NB4 (cell line): ENCODE measurements at places on chromosomes 4 and X.
A peak's percentile ranks its signal among the peaks of the same experiment; 100 is the strongest.

GRCh38 chrX:117957128-117957527 is 159.5 kb downstream of the KLHL13 start:
- no peak for DNase-seq

DNA sequence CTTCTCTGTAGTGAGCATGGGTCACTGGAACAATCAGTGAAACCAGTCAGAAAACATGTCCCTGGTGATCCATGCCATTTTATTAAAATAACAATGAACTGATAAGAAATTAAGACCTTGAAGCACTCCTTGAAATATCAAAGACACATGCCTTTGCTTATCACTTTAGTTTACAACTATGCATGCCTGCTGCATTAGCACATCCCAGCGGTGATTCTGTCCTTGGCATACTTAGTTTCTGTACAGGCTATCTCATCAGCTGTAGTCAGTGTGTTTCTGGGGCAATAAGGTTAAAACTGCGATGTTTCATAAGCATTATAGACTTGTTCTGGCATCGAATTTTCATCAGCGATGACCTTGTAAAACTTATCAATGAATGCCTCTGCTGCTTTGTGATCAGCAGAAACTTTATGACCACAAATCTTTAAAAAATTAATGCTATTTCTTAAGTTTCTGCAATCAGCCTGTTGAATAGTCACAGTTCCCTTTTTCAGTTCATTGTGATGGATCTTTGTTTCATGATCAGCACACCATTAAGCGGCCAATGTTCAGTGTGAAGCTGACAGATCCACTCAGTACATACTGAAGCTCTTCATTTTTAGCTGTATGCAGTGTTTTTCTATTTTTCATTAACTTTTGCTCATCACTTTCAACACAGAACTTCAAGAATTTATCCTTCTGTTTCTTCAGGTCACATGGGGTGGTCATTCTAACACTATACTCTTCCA is 150.5 kb downstream of the RNF150 start:
- DNase-seq, result no peak

DNA sequence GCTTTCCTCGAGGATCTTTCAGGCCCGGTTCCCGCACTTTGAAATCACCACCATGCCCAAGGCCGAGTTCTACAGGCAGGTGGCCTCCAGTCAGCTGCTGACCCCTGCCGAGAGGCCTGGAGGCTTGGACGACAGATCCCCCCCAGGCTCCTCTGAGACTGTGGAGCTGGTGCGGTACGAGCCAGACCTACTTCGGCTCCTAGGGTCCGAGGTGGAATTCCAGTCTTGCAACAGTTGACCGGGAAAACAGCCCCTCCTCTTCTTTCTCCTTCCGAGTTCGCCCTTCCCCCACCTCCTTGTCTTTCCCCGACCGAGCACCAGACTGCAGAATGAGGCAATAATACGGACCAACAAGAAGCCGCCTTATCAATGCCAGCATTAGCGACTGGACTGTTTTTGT is 54.4 kb downstream of the ELF4 start:
- no peak for DNase-seq

DNA sequence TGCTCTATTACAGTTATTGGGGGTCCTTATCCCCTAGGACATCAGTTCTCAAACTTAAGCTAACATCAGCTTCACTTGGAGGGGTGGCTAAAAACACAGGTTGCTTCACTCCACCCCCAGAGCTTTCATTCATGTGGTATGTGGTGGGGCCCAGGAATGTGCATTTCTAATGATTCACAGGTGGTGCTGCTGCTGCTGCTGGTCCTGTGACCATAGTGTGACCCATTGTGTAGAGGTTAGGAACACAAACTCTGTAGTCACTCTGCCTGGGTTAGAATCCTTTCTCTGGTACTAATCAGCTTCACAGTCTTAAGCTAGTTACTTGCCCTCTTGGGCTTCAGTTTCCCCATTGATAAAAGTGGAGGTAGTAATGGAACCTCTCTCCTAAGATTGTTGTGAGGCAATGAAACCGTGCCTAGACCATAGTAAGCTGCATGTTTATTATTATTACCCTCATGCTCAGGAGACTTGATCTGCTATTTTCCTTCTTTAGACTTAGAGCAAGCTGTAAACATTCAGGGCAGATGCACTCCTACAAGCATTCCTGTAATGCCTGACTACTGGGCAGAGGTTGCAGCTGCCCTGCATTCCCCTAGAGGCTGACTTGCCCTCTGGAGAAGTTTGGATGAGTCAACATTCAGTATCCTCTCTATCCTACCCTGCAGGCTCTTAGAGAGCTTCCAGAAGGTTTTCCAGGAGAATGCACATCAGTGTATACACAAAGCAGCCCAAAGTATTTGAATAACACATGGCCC is 94.1 kb upstream of the ACSL4 start:
- no peak for DNase-seq

DNA sequence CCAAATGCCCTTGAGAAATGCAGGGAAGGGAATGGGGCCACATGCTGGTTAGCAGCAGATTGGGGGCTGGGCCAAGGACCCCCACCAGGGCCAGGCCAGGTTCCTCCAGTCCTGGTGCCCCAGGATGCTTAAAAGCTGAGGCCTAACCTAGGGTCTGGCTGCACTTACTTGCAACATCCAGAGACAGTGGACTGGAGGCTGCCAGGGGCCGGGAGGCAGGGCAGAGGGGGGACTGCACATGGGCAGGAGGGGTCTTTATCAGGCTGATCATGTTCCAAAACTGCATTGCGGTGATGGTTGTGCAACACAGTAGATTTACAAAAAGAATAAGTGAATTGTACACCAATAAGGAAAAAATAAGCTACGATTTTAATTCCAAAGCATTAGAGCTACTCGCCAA is 36.8 kb upstream of the C4orf50 start:
- no peak for DNase-seq

DNA sequence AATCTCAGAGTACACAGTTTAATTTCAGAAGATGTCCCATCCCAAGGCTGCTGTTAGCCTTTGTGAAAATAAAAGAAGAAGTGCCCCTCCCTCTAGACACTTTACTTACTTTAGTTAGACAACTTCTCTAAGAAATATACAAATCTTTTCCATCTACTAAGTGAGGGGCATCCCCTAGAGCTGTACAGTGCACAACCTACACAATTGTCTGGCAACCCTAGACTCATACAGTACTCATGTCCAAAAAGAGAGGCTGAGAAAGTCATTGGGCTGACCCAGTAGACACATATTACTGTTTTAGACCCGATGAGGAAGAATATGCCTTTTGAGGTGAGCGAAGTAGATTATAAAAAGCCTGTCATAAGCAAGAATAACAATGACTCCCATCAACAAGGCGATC is 297.6 kb downstream of the IDS start:
- no peak for DNase-seq

DNA sequence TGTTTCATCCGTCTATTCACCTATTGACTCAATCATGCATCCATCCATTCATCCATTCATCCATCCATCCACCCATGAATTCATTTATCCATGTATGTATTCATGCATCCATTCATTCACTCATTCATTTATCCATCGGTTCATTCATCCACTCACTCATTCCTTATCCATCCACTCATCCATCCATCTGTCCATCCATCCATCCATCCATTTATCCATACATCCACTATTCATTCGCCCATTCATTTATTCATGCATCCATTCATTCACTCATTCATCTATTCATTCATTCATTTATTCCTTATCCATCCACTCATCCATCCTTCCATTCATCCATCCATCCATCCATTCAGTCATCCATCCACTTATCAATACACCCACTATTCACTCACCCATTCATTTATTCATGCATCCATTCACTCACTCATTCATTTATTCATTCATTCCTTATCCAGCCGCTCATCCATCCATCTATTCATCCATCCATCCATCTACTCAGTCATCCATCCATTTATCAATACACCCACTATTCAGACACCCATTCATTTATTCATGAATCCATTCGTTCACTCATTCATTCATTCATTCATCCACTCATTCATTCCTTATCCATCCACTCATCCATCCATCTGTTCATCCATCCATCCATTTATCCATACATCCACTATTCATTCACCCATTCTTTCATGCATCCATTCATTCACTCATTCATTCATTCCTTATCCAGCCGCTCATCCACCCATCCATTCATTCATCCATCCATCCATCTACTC is 11.2 kb downstream of the P2RY8 start:
- DNase-seq, result no peak

DNA sequence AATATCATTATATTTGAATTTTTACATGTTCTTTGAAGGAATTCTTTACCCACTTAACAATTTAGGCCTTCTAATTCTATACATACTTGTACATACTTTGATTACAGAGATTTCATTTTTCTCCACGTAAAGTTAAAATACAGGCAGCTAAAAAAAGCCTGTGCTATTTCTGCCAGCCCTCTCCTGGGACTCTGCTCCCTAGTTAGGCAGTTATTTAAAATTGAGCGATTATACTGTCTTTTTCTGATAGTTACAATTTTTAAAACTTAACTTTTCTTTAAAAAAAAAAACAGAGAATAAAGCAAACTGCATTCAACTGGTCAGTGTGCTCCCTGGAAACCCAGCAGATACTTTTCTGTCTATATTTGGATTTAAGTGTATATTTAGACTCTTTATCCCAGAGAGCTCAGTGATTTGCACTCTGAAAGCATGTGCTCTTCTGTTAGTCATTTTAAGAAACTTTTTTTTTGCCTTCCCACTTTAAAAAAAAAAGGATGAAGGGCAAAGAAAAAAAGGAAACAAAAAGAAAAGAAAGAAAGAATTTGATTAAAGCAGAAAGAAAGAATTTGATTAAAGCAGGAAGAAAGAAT is 18.1 kb upstream of the FAM241A start:
- DNase-seq, result no peak

DNA sequence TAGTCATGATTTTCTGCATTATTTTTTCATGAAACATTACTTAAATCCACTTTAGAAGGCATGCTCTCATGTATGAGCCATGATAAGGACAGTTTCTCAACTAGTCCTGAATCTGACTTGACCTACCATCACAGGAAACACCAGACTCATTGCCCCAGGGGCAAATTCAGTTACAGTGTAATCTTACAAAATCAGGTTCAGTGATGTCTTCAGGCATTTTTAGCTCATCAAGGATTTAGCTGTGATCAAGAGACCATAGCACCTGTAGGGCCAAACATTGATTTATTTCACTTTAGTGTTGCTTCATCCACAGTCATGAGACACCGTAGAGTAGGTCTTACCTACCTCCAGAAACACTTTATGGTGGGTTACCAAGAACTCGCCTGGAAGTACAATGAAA is 3.1 kb upstream of the TASL start:
- peak; percentile 50 for DNase-seq

- peak; percentile 3 for DNase-seq
These were observed 38.7 kb downstream of the ANXA5 start for GRCh38 chr4:121658125-121658524.

GRCh38 chr4:43343298-43343697 is 450.8 kb downstream of the GRXCR1 start:
- no peak for DNase-seq

- DNase-seq, result no peak
These were observed 33.1 kb upstream of the EDNRA start for GRCh38 chr4:147447786-147448185.

DNA sequence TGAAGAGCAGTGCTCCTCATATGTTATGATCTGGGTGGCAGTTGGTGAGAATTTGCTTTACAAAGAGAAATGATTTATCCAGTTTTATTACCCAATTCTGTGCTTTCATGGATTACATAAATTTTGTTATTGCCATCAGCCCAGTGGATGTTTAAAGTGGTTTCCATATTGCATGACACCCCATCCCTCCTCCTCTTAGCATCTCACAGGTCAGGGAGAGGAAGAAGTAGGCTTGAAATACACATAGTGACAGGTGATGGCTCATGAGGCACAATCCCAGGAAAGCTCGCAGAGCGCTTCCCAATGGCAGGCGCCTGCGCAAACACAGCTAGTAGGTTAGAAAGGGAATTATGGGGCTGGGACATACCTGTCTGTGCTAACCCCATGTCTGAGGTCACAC is 47.7 kb upstream of the GATB start:
- no peak for DNase-seq

DNA sequence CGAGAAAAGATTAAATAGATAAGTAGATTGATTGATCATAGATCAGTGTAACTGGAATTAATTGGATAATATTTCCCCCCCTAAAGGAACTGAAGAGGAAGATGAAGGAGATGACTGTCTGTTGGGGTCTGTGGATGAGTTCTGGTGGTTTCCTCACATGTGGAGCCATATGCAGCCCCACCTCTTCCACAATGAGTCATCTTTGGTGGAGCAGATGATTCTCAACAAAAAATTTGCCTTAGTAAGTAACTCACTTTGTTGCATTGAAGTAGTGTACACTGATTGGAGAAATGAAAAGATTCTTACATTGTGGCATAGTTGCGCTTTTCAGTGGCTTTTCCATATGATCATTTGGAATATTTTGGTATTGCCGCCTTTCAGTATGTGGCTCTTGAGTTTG is 80.4 kb downstream of the NDST3 start:
- no peak for DNase-seq

GRCh38 chr4:137638934-137639333 is 106.6 kb upstream of the PCDH18 start:
- DNase-seq, result no peak

- no peak for DNase-seq
These were observed 293.6 kb upstream of the FAT4 start for GRCh38 chr4:125021189-125021588.

GRCh38 chr4:94827481-94828110 is 69.8 kb downstream of the BMPR1B start:
- no peak for DNase-seq

DNA sequence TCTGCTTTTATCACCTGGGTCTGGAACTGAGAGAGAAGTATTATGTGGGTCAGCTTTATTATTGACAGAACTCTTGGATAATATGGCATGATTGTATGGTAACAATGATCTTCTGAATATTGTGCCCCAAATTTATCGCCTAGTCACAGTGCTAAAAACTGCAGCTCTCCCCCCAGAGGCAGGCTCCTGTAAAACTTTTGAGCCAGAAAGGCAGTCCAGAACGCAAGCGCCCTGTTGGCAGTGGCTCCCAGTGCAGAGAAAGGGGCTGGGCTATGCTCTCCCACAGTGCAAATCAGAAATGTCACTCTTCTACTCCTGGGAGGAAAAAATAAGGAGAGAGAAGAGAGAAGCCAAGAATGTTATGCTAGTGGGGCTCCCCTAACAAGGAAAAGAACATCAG is 50.5 kb downstream of the HELT start:
- DNase-seq, result no peak

- DNase-seq, result no peak
These were observed 152.6 kb downstream of the GASK1B start for GRCh38 chr4:158020176-158020575.

- DNase-seq, result no peak
These were observed 167.7 kb downstream of the MGST2 start for GRCh38 chr4:139833151-139833910.

DNA sequence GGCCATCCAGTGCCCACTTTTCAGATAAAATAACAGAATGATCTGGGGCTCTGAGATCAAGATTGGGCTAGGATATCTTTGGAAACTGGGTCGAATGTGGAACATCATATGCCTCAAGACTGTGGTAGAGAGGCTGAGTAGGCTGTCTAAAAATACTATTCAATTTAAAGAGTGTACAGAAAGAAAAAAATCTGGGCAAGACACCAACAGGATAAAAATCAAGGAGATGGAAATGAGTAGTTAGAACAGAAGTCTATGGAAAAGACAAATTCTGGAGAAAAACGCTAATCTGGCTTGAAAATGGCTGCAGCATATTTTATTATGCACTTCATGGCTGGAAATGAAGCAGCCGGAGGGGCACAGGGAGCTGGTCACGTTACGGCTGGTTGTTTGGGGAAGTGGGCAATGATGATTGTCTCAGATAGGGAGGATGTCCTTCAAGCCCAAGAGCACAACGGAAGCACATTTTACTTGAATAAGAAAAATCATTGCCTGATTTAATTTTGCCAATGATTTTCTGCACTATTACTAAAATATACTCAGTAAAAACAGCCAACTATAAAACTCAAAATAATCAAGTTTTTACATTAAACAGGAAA is 27.1 kb upstream of the MAPK10 start:
- DNase-seq, result peak; percentile 51
